ENCODE measurements at places on chromosomes 1 and 21.
A peak's percentile ranks its signal among the peaks of the same experiment; 100 is the strongest.

- no peak for DNase-seq
Measured at GRCh38 chr1:53449693-53450092, 9.5 kb upstream of the DMRTB1 start.

DNA sequence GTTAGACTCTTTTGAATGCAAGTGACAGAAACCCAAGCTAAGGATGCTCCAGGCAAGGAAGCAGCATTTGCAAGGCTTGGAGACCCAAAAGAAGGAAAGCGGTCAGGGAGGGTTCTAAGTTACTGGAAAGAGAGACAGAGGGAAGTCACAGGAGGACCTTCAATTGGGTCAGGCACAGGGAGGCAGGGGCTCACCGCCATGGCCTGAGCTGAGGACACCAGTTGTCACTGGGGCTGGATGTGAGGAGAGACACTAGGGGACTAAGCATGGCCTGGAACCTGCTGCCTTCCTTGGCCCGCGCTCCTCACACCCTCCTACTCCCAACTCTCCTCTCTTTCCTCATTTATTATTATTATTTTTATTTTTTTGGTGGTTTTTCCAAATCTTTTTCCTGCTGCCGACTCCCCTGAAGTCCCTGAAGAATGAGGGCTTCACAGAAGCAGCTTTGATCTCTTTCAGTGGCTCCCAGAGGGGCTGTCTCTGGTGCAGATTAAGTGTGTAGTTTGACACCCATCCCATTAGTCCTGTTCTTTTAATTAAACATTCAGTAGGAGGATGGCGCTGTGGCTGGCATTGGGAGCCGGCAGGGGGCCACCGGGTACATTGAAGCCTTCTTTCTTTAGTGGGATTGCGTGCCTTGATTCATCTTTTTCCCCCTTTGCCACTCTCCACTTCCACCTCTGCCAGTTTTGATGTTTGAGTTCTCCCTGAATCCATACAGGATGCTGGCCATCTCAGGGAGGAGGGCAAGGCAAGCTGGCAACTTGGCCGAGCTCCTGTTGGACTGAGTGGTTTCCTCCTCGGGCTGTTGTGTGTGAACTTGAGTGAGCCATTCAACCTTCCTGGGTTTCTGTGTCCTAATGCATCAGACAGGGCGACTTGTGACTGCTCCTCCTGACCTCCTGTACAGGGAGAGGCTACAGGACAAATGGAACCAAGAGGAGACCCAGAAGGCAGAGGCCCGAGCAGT lies 59.3 kb downstream of the MDM4 start:
- DNase-seq, result no peak

GRCh38 chr1:219324629-219325367 lies 151.1 kb downstream of the LYPLAL1 start:
- no peak for DNase-seq

GRCh38 chr1:234490793-234491479 lies 12.0 kb upstream of the TARBP1 start:
- DNase-seq, result no peak

- DNase-seq, result no peak
Measured at GRCh38 chr1:14549897-14550620, 48.4 kb upstream of the KAZN start.

DNA sequence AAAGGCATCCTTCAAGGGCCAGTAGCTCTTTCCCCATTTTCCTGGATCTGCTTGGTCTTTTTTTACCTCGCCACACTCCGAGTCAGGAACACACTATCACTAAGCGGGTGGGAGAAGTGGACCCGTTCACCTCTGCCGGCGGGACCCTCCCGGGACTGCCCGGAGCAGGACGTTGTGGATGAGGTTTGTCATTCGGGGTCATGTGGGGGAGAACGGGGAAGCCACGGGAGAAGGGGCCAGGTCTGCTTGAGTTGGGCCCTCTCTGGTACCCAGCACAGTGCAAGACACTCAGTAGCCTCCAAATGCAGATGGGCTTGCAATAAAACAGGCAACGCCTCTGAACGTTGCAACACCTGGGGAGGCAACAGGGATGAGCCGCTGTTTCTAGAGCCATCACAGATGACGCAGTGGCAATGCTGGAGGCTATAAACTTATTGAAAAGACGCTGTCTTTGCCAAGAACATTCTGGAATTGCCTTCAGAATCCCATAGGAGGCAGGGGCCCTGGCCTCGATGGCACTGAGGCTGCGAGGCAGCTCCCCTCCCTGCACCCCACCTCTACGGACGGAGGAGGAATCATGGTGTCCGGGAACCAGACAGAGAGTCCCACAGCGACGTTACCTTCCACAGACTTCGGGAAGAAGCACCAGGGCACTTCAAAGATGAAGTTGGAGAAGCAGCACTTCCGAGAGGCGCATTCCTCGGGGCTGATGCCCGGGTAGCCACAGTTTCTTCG lies 3.8 kb downstream of the TFF2 start:
- no peak for DNase-seq

- DNase-seq, result no peak
Measured at GRCh38 chr1:118992868-118993699, 4.9 kb upstream of the TBX15 start.

DNA sequence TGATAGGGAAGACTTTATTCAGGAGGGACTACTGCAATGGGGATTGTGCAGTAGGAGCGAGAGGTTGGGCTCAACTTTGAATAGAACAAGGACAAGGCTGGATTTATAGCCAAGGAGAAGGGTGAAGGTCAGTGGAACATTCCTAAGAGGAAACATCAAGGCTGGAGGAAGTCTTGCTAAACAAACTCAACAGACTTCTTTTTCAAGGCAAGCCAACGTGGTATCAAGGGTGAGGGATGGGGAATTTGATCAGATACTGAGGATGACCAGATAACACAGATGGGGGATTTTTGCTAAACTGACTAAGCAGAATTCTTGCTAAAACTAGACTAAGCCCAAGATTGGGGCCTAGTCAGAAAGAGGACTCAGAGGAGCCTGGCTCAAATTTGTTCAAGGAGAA lies 107.3 kb downstream of the DUSP10 start:
- no peak for DNase-seq

GRCh38 chr1:7587108-7587772 lies 183.9 kb upstream of the VAMP3 start:
- DNase-seq, result no peak

DNA sequence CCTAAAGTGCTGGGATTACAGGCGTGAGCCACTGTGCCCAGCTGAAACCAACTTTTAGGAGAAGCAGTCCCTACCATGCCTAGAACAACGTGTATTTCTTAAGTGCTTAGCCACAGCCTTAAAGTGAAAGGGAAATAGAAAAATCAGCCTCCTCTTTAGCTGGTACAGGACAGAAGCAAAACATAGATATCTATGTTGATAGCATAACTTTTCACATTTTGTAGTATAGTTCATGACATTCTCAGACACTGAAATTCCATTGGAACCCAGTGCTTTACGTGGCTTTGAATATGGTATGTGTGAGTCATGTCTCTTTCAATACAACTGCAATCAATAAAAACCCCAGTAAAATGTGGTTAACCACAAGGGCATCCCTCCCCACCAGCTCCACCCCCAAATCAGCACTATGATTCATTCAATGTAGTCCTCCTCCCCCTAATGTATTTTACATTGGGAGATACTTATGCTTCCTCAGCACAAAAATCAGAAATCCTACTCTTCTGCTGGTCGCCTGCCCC lies 32.1 kb downstream of the TGFB2 start:
- peak; percentile 3 for DNase-seq

- DNase-seq, result no peak
Measured at GRCh38 chr1:202319381-202320080, 22.2 kb downstream of the UBE2T start.

DNA sequence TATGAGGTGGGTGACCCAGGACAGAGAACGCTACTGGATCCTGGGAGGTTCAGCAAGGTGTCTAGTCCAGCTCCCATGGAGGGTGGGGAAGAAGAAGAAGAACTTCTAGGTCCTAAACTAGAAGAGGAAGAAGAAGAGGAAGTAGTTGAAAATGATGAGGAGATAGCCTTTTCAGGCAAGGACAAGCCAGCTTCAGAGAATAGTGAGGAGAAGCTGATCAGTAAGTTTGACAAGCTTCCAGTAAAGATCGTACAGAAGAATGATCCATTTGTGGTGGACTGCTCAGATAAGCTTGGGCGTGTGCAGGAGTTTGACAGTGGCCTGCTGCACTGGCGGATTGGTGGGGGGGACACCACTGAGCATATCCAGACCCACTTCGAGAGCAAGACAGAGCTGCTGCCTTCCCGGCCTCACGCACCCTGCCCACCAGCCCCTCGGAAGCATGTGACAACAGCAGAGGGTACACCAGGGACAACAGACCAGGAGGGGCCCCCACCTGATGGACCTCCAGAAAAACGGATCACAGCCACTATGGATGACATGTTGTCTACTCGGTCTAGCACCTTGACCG lies 8.6 kb upstream of the PIGV start:
- no peak for DNase-seq

- no peak for DNase-seq
Measured at GRCh38 chr1:212585210-212585609, 23.4 kb upstream of the ATF3 start.

DNA sequence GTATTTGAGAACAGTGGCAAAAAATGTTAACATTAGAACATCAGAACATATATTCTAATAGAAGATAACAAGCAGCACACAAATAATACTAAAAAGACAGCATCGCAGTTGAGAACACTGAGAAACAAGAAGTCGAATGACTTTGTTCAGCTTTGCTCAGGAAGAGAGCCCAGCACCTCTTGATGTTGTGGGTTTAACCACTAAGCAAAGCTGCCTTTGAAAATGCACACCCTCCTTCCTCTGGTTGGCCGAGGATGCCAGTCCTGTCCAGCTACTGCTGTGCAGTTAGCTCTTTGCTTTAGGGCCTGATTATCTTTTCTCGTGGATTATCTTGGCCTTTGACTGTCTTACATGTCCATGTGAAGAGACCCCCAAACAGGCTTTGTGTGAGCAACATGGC lies 60.5 kb downstream of the SPATA46 start:
- no peak for DNase-seq

DNA sequence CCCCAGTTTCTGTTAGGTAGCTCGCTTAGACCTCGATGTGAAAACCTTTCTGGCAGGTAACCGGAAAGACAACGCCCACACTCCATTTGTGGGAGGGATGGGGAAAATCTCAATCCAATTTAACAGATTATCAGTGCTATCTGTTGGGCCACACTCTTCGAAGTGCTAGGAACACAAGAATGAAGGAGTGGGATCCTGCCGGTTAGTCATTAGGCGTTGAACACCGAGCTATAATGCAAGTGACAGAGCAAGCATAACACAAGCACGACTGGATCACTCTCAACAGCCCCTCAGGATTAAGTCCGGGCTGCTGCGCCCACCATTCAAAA lies 531 bp downstream of the SNIP1 start:
- no peak for DNase-seq

DNA sequence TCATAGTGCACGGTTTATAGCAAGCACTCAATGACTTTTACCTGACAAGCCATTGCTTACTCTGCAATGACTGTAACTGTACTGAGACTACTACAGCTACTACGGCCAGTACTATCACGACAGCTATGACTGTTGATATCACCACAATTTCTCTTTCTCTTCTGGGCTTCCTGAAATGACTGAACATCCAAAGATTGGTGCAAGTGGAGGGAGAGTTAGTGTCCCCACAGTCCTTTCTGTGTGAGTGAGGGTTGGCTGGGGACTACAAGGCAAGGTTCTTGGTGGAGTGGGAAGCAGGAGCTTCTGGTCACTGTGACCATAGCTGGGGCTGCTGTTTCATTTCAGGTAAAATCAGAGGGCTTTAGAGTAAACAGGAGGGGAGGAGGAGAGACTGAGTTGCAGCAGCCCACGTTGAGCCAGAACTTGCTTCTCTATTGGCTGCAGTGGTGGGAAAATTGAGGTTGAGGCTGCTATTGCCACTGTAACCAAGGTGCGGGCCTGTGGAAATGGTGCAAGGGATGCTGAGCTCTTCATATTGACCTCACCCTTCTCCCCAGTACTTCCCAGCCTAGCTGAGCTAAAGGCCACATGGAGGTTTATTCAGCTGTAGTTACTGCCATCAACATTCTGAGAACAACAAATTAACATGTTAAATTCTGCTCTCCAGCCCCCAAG lies 14.1 kb upstream of the IL10 start:
- DNase-seq, result no peak

- DNase-seq, result no peak
Measured at GRCh38 chr1:153734396-153735089, 6.7 kb downstream of the INTS3 start.
